ENCODE measurements at places on chromosomes 2 and 18.

DNA sequence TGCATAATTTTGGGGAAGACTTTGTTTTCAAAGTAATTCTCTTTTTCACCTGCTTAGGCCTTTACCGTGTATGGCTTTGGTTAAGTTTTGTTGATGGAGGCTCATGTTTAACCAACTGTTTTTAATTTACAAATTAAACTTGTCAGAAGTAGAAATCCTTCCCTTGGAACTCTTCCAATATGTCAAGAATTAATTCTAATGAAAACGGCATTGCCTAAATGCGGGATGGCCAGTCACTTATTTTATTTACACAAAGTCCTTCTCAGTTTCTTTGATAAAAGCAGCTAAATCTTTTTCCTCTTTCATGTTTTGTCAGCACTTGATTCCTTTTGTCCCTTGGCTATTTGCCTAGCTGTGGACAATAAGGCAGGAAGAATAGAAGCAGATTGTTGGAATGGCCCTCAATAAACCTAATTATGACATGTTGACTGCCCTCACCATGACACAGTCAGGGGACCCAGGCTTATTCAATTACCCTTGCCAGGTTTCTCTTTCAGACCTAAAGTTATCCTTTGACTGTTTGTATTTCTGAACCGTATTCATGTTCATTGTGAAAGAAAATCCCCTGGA lies 26.3 kb downstream of the PAX3 start:
- DNase-seq, result no peak

DNA sequence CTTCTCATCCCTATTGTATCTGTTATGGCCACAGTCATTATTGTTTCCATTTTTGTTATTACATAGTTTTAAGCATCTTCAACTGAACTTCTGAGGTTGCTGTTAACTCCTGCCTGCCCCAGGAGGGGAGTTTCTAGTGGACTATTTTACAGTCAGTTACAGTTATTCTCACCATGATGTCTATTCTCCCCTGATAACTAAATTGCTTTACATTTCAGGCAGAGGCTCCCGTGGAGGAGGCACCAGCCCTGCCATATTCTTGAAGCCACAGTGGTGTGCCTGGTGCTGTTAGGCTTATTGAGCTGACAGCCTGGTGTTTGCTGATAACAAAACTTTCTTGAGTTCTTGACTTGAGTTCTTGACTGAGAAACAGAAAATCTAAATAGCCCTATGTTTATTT lies 256.4 kb downstream of the TFCP2L1 start:
- no peak for DNase-seq

GRCh38 chr2:216348756-216349308 lies 23.5 kb downstream of the MARCHF4 start:
- no peak for DNase-seq

- no peak for DNase-seq
Observed at GRCh38 chr18:902229-902628, 2.4 kb upstream of the ADCYAP1 start.

- DNase-seq, result no peak
Observed at GRCh38 chr2:26300234-26300925, 45.6 kb upstream of the SELENOI start.
